ENCODE measurements at places on chromosomes 1 and 21. TPM values are rescaled to one million over a fixed set of nuclear protein-coding genes. Genes with fewer than 3 reads are reported as not detected.

Gene FCRL6
- total RNA-seq = 0.98 TPM

Gene CENPF
- 4.0 TPM for total RNA-seq

Gene TSPAN2
- total RNA-seq = 2.6 TPM

Gene PLA2G2C
- total RNA-seq = 0.33 TPM

Gene TRIM17
- total RNA-seq = 7.3 TPM

Gene LCE3D
- total RNA-seq = not detected

GRCh38 chr21:42581993-42582786, 68.5 kb downstream of the SLC37A1 start:
- no peak for DNase-seq

DNA sequence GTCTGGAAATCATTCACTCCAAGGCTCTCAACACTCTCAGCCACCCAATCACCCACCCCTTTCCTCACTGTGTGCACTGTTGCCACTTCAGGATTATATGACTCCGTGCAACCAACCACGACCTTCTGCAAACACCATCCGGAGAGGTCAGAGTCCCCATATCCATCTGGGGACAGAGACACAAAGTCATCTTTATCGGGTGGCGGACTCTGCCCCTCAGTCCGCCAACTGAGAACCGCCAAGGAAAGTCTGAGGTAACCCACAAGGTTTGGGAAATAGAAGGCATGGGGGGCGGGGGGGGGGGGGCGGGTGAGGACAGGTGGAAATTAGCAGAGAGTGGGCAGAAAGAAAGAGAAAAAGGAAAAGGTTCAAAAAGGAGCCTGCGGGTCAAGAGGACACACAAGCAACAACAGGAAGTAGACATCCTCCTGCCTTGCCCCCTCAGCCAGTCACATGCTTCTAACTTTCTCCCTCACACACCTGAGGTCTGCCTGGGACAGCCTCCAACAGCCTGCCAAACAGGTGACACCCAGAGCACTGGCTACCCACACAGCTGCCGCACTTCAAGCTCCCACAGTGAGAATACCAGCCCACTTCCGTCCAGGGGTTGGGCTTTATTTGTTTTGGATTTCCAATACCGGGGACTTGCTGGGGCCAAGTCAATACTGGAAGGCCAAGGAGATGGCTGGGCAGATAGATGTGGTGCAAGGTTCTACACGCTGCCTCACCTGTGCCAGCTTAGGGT, 58.1 kb downstream of the SSBP3 start:
- DNase-seq = peak; percentile 63

- DNase-seq = no peak
These were observed 134.2 kb downstream of the NEK7 start for GRCh38 chr1:198291036-198291435.

DNA sequence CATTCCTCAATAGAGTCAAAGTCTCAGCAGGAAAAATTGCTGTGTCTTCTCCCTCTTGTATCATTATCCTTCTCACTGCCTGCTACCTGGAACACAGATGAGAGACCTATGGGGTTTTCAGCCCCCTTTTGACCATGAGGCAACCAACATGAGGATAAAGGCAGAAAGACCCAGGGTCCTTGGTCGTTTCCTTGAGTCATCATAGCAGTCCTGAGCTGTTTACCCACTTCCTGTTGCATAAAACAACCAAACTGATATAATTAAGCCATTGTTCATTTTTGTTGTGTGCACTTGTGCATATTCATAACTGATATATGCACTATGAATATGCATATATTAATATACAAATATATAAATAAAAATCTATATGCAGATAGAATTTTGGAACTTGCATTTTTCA, 188.3 kb upstream of the MAP1LC3C start:
- no peak for DNase-seq

DNA sequence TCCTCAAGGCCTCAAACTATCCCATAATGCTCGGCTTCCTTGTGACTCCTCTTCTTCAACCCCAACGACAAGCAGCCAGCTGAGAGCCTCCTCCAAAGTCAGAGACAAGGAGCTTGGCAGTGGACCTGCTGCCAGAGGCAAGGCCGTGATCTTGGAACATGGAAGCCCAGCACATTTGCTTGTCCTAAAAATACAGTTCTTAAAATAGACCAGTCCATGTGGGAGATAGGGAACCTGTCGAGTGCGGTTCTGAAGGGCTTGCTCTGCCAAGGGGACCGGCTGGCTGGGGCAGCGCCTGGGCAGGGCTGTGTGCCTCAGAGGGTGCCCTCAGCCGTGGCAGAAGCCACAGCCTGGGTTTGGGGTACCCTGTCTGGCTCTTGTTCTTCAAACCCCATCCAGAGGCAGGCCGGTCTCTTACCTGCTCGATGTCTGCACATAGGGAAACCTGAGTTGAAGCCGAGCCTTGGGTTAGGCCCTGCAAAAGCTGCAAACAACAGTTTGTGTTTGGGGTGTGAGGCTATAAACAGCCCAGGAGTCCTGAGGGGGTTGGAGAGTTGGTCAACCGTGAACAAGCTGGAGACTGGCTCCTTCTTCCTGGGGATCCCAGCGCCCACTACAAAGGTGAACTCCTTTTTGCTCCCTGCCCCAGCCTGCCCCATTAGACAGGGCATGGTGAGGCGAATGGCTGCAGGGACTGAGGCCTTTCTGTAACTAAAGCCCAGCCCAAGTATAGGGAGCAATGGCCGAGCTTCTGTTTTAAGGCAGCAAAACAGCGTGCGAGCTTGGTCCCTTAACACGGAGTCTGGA, 228.8 kb downstream of the CAMTA1 start:
- DNase-seq = no peak

- no peak for DNase-seq
These were observed 666.7 kb upstream of the ADAMTS5 start for GRCh38 chr21:27633631-27634030.

GRCh38 chr1:61752921-61753389, 10.7 kb downstream of the PATJ start:
- DNase-seq = no peak

DNA sequence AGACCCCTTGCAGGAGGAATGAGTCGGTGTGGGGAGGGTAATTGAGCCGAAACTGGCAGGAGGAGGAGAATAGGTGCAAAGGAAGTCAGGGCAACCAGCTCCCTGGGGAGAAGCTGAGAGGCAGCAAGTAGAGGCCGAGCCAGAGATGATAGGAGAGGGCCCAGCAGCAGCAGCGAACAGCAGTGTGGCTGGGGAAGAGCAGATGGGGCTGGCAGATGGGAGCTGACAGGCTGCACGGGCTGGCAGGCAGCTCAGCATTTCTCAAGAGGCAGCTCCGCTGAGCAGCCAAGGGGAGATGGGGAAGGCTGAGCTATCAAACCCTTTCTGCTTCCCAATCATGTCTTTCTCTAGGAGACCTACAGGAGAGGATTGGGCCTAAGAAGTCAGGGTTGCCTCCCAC, 158.2 kb downstream of the TRIM33 start:
- DNase-seq = no peak

DNA sequence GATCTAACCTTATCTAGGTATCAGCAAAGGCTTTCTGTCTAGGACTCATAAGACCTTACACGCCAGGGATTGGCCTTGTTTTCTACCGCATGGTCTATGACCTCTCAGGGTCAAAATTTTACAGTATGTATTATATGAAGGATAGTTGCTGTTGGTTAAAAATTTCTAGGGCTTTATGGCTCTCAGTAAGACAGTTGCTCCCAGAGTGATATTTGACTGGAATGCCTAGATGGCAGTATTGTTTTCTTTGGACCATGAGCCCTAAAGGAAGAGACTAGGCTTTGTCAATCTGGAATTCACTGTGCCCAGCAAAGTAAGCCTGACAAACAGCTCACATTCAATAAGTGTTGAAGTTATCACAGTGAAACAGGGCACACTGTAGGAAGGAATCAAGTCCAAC, 37.6 kb downstream of the C1orf87 start:
- no peak for DNase-seq

DNA sequence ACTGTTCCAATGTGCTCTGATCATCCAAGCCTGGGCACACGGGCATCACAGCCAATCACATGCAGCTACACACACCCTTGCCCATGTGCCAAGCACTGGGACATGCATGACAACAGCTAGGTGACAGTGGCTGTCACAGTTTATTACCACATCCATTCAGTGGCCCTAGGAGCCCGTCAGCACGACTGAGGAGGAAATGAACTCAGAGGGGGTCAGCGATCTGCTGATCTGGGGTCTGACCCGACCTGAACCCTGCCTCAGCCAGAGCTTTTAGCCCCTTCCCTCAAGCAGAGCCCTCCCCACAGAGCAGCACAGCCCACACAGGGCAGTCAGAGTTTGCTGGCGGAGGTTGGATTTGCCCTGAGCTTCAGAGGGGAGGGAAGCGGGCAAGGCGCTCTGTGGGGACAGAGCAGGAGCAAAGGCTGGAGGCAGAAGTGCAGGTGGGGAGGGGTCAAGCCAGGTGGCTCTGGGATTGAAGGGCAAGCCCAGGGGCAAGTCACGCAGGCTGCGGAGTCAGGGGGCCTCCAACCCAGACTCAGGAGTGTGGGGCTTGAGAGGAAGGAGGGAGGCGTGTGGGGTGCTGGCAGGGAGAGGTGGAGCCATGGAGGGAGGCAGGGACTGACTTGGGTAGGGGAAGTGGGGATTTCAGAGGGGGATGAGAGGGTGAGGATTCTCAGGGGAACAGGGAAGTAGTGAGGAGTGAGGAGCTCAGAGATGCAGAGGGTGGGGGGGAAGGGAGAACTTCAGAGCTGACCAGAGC, 10.4 kb downstream of the SH3BGRL3 start:
- DNase-seq = no peak

DNA sequence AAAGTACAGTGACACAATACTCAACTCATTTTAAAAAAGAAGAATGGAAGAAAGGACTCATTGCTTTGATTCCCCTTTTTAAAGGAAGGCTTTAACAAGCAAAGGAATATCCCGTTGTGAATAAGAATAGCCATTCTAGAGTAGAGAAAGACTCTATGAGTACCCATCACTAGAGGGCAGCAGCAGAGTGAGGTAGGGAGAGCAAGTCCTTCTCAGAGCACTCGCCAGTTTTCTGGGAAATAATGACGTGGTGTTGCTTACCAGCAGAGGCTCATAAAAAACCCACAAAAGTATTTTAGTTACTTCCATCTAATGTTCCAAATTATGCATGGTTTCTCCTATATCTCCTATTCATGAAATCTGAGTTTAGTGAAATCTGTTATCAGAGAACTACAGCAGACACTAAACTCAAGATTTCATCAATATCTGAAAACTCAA, 74.6 kb downstream of the USP24 start:
- peak; percentile 48 for DNase-seq

DNA sequence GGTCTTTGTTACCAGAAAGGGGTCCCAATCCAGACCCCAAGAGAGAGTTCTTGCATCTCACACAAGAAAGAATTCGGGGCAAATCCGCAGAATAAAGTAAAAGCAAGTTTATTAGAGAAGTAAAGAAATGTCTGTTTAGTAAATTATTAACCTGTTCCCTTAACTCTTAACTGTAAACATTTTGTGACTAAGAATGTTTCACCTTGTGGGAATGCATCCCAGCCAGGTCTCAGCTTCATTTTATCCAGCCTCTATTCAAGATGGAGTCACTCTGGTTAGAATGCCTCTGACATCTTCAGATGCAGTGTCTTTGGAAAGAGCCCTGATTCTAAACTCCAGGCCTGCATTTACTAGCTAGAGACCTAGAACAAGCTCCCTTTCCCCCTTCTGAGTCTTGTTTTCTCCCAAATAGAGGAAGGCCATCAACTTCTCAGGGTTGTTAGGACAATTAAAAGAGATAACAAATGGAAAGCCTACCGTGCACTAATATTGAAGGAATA, 4.5 kb upstream of the FABP3 start:
- DNase-seq = no peak

- DNase-seq = no peak
These were observed 17.1 kb upstream of the ETV3L start for GRCh38 chr1:157116737-157117103.

DNA sequence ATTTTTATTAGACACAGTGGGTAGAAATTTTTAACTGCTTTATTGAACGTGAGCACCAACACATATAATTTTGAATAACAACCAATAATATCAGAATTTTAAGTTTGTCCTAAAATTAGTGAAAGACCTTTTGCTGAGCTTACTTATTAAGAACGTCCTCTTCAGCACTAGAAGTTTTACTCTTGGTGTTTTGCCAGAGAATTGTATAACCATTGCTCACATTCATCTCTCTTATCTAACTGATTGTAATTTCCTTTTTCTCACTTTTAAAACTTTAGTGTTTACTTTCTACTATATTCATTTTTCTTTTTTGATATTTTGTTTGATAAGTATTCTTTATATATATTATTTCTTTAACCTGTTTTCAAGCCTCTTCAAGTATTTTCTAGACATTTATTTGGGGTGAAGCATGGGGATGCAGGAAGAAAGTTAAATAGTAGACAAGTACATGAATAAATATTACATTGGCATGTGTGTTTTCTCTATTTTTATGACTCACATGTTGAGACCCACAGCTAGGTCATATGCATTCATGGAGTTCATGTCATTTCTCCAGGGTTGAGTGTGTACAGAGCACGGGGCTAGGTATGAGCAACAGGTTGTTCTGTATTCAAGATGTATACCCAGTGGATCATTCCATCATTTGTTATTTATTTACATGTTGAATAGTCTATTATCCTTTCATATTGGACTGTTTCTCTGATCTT, 90.6 kb downstream of the ATP6V1G3 start:
- DNase-seq = no peak

DNA sequence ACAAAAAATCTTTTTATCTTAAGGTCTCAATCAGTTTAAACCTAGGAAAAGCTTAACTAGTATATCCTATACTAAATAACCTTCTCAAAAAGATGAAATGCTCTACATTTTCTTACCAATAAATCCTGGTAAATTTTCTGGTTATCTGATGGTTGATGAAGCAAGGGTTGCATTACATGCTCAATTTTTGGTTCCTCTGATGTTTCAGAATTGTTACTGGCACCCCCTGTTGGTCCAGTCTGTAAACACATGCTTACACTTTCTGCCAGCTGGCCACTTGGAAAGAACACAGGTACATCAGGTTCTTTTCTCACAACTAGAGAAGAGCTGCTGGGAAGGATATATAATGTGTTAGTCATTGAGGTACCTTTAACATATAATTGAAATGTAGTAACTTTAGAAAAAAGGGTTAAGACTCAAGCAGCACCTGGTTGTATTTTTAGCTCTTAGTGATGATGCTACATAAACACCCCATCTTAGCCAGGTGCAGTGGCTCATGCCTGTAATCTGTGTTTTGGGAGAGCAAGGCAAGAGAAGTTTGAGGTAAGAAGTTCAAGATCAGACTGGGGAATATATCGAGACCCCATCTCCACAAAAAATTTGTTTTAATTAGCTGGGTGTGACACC, 30.9 kb upstream of the TAL1 start:
- DNase-seq = no peak

DNA sequence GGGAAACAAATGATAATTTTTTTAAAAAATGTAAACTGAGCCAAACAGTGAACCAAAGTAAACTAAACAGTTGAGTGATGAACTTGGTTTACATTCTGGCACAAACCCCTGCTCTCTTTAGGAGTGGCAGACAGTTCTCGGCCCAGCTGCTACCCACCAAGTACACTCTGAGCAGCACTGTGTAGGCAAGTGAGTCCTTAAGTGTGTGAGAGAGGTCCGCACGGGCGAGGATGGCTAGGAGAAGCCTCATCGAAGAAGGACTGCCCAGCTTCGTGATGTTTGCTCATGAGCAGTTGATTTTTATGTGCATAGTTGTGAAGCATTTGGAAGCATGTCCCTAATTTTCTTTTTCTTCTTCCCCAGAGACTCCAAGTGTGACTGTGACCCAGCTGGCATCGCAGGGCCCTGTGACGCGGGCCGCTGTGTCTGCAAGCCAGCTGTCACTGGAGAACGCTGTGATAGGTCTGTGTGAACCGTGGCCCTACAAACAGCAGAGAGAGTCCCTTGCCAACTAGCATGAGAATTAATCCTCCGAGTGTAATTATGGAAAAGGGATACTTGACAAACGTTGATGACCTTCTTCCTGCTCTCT, 32.1 kb downstream of the LAMC2 start:
- no peak for DNase-seq
